NCI-H460 (cell line): ENCODE measurements at places on chromosomes 5 and 9.

DNA sequence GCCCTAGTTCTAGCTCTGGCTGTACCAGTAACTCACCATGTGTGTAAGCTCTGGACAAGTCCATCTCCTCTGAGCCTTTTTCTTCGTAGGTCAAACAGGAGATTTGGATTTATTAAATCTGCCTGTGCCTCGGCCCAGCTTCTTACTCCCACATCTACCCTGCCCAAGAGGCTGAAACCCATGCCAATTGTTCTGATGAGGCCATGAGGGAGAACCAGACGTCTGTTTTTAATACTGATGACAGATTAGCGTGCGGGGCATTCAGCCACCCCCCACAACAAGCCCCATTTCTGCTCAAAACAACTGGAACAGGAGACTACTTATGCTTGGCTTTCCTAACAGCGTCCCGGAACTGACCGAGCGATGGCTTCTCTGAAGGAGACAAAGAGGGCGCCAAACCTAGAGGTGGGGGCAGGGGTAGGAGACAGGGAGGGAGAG lies 81.2 kb upstream of the TRIM32 start:
- DNase-seq = no peak

- DNase-seq = no peak
Observed at GRCh38 chr9:137988701-137989100, 111.1 kb downstream of the CACNA1B start.

- no peak for DNase-seq
Observed at GRCh38 chr5:40477856-40478546, 201.7 kb upstream of the PTGER4 start.

DNA sequence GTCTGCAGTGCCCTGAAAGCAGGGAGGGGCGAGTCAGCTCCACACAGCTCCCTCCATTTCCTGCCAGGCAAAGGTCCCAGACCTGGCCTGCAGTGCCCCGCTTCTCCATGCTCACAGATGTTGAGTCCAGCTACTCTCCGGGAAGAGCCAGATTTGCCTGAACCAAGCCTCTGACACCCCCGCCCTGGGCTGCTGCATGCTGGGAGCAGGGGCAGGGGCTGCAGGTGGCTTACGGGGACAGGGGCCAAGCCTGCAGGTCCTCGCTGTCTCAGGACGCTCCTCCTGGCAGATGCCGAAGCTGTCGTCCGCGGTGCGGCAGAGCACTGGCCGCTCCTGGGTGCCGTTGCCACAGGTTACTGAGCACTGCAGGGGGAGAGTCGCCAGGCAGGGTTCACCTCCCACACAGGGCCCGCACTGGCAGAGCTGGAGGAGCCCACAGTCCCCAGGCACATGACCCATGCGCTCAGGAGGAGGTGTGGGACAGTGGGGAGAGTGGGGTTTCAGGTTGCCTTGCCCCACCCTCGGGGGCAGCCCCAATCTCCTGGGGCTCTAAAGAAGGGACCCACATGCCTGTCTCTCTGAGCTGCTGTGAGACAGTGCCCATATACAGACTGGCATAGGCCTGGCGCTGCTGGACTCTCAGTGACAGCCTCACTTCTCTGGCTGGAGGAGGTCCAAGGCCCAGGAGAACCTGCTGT lies 62.4 kb downstream of the ZNF354C start:
- DNase-seq = no peak

DNA sequence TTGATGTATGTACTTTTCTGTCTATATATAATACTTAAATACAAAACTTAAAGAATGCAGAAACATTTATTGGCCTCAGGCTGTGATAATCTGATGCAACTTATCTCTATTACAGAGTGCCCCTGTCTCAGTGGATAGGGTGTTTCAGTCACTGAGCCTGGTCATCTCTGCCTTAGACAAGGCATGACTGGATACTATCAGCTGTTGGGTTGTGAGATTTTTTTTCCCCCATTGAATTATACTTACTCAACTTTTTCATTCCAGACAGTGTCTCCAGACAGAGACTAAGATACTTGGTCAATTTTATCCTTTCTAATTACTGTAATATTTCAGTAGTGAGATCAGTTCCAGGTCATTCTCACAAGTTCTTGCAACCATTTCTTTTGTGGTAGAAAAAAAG lies 26.7 kb downstream of the XRCC4 start:
- DNase-seq = no peak

DNA sequence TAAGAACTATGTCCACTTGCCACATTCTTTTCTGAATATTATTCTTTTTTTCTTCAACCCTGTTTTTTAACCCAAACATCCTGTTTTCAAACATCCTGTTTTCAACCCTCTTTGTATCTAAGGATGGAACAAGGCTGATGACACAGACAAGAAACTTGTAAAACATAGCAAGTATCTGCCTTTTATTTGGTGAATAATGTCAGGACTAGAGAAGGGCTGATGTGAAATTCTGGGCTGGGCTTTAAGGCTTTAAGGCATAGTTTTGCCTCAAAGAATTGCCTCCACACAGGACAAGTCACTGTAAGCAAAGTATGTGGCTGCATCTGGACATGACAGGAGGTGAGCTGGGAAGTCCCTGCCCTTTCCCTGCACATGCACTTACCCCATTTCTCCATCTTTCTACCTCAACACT lies 42.5 kb upstream of the RIC1 start:
- no peak for DNase-seq

GRCh38 chr9:88358723-88359122 lies 29.5 kb upstream of the SPIN1 start:
- DNase-seq = no peak

DNA sequence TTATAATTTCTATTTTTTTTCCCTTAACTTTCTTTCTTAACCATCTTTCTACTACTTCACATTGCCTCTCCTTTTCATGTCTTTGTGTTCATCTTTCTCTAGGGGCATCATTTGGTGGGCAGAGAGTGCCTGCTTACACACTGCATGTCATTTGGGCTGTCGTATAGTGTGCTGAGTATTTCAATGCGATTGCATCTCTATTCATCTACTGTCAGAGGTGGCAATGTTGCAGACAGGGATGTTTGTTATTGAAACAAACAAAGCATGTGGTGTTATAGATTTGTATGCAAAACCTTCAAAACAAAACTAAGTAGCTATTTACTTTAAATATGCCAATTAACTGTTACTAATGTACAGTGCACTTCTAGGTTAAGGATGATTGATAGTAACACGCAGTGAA lies 141.1 kb upstream of the MEF2C start:
- no peak for DNase-seq

GRCh38 chr5:148740966-148741742 lies 85.3 kb upstream of the ADRB2 start:
- peak; percentile 57 for DNase-seq

- DNase-seq = no peak
Observed at GRCh38 chr5:109910874-109911273, 221.1 kb downstream of the MAN2A1 start.

DNA sequence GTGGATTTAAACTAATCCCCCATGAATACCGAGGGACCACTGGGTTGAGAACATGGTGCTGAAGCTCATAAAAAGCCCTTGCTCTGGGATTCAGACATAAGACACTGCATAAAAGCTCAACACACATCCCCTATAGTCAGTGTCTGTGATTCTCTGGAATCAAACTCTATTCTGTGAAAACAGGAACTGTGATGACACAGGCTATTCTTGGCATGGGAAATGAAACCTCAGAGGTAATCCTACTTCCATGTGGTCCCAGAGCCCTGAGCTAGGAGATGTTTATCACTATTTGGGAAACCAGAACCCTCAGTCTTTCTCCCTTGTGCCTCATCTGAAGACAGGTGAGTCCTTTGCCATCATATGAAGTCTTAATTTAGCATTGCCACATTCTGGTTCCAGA lies 135.4 kb upstream of the PRSS3 start:
- no peak for DNase-seq

DNA sequence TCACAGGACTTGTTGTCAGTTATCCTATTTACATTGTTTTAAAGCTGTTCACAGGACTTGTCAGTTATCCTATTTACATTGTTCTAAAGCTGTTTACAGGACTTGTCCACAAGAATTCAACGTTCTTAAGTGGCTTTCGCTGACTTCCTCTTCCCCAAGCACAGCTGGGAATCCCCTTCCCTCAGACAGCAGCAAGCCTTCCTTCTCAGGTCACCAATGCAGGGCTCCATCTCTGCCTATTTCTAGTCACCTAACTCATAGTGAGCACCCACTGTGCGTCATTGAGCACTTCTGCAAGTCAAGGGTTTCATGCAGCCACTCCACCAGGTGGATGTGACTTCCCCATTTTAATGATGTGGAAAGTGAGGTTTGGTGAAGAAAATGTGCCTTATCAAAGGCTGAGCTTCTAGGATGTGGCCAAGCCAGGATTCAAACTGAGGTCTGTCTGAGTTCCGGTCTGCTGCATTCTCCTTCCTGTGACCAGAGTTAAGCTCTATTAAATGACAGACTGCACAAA lies 109.8 kb upstream of the ZNF462 start:
- DNase-seq = no peak

- DNase-seq = no peak
Observed at GRCh38 chr5:68283766-68284165, 68.2 kb downstream of the PIK3R1 start.

DNA sequence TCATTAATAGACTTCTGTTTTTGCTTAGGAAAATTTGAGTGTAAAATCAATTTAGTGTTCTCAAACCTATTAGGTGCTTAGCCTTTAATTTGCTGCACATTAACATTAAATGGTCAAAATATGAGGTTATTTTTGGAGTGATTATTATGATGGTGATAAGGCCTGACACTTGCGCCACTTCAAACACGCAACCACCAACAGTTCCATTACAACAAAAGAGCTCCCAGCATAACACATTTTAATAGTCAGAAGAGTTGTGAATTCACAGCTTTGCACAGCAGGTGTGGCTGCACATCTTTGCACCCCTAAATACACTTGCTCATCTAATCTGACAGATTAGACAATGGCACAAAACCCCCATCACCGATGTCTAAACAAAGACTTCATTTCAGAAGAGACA lies 940.7 kb downstream of the NR2F1-AS1 start:
- no peak for DNase-seq

DNA sequence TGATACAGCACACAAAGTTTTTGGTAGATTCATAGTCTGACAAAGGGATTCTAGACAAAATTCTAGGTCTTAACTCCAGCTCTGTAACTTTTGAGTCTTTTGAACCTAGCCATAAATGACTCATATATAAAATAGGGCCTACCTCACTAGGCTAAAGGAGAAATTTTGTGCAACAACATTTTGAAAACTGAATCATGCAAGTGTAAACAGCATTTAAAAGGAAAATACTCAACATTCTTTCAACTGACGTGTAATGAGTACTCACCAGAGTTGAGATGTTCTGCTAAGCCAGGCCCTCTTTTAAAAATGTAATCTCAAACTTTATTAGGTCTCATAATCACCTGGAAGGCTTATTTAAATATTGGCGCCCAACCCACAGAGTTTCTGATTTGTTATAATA lies 113.2 kb downstream of the STK32A start:
- DNase-seq = no peak

DNA sequence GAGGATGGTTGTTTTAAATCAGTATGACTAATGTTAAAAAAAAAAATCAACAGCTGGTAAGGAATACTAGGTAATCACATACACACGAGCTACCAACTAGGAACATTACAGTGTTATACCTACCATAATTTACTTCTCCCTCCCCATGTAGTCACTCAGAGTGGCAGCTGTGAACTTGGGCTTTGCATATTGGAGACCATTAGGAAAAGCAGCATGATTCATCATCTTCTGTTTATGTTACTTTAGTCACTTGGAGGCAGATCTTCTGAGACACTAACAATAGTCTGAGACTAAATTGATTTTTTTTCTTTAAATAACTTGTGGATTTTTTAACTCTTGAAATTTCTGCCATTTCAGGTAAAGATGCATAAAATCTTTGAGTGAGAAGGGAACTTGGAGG lies 141.5 kb upstream of the NR4A3 start:
- DNase-seq = peak; percentile 39

GRCh38 chr9:21993893-21994555 lies at the start of gene CDKN2A:
Gene CDKN2A (minus strand): TSS chr9:21994392.
- DNase-seq = no peak

- no peak for DNase-seq
Observed at GRCh38 chr5:142826093-142826492, 55.9 kb downstream of the ARHGAP26 start.

- no peak for DNase-seq
Observed at GRCh38 chr9:101604296-101604695, 9.5 kb upstream of the PPP3R2 start.

DNA sequence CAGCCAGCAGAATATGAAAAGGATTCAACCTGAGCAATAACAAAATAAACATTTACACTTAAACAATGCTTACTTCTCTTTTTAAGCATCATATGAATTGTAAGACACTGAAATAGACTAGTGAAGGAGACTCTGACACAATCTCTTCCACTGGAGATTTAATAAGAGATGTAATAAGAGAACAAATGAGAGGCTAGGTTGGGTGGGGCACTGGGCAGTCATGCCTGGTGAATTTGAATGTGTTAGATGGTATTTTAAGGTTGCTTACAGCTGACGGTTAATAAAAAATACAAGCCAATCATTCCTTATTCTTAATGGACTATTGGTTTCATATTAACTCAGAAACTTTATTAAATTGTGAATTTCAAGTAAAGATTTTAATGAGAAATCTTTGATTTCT lies 105.9 kb upstream of the TARS1 start:
- DNase-seq = no peak

DNA sequence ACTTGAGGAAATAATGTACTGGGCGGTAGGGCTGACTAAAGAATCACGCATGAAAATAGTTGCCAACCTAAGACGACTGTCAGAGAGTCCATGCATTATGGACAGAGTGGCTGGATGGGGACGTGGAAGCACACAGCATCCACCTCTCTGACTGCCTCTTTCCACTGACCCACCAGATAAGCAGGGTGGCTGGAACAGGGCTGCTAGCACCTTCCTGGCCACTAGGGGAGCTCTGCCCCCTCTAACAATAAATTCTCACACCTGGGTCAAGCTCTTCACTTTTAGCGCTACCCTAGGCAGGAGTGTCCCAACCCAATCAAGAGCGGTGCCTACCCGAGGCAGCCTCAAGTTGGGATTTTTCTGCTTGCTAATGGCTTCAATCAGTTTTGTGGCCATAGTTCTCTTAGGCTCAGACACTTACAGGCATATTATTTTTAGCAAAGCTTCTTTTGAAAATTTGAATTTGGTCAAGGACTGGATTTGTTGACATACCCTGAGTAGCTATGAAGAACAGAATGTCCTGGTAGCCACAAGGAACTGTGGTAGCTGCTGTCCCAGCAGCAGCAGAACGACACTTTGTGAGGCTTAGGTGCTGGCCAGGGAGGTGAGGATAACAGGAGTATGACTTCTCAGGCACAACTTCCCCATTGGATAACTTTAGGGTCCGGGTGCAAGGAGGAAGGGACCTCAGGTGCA lies 6.9 kb upstream of the TPM2 start:
- peak; percentile 34 for DNase-seq

DNA sequence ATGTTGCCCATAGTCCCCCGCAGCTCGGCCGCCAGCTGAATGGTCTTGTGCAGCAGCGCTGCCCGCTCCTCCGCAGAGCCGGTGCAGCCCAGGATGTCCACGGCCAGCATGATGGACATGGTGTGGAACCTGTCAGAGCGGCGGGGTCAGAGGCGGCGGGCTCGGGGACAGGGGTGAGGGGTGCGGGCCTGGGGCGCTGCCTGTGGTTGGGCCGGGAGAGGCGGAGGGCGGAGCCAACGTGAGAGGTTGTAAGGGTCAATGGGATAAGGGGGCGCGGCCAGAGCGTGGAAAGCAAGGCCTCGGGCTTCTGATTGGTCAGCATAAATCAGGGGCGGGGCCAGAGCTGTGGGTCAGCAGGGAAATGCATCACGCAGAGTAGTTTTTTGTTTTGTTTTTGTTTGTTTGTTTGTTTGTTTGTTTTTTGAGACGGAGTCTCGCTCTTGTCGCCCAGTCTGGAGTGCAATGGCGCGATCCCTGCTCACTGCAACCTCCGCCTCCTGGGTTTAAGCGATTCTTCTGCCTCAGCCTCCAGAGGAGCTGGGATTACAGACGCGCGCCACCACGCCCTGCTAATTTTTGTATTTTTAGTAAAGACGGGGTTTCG lies 6.8 kb upstream of the TOR2A start:
- DNase-seq = peak; percentile 88
